DMS 273 treated with DMSO at 0.1 percent for 48 hours (cell line): ENCODE measurements at places on chromosomes 6 and 20.

- peak; percentile 22 for DNase-seq
Measured at GRCh38 chr6:159828074-159828473, 28.0 kb downstream of the PNLDC1 start.

DNA sequence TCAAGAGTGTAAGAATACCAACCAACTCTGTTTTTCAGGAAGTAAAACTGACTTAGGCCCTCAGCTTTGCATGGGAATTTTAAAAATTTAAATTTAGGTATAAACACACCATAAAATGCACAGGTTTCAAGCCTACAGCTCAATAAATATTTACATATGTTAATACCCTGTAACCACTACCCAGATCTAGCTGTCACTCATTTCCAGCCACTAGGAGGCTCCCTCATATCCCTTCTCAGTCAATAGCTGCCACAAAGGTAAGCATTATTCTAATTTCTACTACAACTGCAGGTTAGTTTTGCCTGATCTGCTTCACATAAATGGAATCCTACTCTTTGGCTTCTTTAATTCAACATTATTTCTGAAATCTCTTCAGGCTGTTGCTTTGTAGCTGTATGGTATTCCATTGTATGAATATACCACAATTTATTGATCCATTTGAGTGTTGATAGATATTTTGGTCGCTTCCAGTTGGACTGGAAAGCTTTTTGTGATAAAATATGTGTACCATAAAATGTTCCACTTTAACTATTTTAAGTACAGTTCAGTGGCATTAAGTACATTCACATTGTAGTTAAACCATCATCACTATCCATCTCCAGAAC lies 32.5 kb upstream of the MEI4 start:
- DNase-seq: no peak

DNA sequence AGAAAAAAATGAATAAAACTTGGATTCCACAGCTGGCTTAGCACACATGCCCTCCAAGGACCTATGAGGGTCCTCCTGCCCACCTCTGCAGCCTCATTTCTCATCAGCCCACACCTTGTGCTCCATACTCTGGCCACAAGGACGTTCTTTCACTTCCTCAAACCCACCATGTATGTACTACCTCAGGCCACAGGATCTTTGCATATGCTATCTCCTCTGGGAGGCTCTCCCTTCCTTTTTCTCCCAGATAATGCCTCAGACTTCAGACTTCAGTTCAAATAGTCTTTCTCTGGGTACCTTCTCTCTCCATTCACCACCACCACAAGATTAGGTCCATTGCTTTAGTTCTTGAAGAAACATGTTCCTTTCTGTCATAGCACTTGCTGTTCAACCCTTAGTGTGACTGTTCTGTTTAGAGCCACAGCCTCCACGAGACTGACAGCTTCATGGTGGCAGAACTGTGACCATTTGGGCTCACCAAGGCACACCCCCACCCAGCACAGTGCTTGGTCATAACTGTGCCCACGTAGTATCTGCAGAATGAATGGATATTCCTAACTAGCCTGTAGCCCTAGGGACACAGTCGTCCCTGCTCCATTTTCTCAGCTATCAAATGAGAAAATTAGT lies 146.7 kb upstream of the LRFN2 start:
- no peak for DNase-seq

DNA sequence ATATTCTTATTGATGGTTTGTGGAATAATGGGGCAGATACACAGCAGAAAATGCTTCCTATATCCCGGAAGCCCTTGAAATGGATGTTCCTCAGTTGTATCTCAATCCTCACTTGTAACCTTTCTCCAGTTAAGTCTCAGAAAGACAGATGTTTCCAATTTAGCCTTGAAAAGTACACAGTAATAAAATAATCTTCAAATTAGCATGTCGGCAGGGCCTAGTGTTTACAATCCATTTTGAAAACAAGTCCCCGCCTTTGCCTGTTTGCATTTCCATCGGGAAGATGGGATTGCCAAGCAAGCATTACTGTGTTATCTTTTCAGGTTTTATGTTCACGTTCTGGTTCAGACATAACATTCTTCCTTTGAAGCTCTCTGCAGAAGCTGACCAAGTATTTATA lies 41.5 kb downstream of the SNRNP48 start:
- no peak for DNase-seq

DNA sequence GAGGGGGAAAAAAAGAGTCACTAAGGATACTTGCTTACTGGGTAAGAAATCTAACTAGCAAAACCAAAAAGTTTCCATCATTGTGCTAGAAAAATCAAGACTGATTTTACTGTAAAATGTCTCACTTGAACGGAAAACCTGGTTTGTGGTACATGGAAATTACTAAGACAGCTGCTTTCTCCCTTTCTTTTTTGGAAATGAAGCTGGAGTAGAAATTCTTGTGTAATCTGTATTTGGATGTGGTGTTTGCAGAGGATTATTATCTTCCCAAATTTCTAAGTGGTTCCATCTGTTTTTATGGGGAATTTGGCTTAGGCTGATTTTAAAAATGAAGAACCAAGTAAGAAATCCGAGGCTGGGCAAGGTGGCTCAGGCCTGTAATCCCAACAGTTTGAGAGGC lies 20.4 kb downstream of the EPB41L2 start:
- no peak for DNase-seq

DNA sequence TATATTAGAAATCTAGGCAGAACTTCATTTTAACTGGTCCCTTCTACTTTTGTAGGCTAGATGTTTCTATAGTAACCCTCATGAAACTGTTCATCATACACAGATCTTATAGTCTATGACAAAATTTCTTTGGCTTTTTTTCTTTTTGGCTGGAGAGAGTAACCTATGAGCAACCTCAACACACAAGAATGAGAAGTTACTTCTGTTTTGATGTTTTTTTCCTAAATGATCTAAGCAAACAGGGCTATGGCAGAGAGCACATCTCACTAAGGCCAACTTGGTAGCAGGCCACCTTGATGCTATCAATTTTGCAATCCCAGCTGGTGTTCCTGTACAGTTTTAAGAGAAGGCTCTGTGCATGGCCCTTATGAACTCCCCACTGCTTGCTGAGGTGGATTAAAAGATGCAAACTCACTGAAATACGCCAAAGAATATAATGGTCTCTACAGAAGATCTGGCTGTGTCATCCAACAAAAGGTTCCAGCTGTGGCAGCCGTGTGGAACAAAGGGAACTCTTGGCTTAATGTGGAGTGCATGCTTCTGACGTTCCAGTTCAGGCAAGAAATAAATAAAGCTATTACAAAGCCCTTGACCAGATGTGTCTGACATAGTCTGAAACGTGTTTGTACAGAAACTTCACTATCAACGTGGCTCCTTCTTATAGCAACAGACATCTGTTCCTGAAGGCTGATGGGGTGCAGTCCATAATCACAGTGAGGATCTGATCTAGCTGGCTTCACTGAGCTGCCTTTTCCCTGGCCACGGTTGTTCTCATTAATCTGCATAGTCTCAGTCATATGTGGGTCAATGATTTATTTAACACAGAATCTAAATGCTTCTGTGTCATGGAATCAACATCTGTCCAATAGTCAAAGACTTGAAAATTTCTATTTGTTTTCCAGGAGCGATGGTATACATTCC lies 481.1 kb downstream of the BMP2 start:
- peak; percentile 74 for DNase-seq

GRCh38 chr6:113651120-113651519 lies 206.0 kb upstream of the MARCKS start:
- no peak for DNase-seq

GRCh38 chr6:11228935-11229654 lies 3.4 kb downstream of the NEDD9 start:
- no peak for DNase-seq

GRCh38 chr6:168417191-168417590 lies 23.8 kb upstream of the SMOC2 start:
- DNase-seq: no peak

- no peak for DNase-seq
Measured at GRCh38 chr6:48449002-48449401, 338.0 kb upstream of the PTCHD4 start.

GRCh38 chr6:132246632-132247270 lies 154.5 kb downstream of the MOXD1 start:
- no peak for DNase-seq

- DNase-seq: no peak
Measured at GRCh38 chr6:126127659-126128058, 141.3 kb downstream of the TRMT11 start.

DNA sequence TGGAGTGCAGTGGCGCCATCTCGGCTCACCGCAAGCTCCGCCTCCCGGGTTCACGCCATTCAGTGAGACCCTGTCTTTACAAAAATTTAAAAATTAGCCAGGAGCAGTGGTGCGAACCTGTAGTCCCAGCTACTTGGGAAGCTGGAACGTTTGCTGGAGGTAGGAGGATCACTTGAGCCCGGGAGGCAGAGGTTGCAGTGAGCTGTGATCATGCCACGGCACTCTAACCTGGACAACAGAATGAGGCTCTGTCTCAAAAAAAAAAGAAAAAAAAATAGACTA lies 5.7 kb upstream of the PARD6B start:
- DNase-seq: no peak

DNA sequence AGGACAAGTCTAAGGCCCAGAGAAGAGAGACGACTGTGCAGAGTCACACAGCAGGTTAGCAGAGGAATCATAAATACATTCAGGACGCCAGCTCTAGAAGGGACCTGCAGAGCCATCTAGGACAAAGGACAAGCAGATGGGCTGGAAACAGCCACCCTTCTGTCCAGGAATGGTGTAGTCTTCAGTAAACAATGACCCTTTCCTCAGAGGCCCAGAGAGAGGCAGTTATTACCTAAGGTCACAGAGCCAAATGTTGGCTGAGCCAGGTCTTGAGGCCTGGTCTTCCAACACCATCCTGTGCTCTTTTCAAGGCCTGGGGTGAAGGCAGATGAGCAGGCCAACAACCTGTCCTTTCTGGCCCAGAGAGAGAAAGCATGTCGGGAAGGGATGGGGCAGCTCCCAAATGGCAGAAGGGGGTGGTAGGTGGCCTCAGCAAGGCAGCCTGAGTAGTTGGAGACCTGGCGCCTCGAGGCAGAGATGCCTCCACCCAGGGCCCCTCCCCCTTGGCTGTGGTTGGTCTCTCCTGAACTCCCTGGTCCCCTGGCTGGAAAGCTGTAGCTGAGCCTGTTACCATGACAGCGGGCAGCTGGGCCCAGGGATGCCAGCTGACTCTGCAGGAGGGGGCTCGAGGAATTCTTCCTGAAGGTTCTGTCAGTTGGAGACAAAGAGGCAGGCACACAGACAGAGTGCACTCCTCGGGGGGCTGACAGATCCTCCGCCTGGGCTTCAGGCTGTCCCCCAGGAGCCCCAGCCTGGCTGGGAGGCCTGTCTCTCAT lies 24.8 kb downstream of the EPB41L1 start:
- no peak for DNase-seq

- no peak for DNase-seq
Measured at GRCh38 chr20:38505091-38505455, 32.4 kb downstream of the RALGAPB start.

- no peak for DNase-seq
Measured at GRCh38 chr6:13327691-13328075, 654 bp downstream of the TBC1D7 start.

- DNase-seq: no peak
Measured at GRCh38 chr20:17833036-17833674, 133.4 kb downstream of the BANF2 start.

- DNase-seq: no peak
Measured at GRCh38 chr6:87139236-87139635, 16.1 kb upstream of the ZNF292 start.

DNA sequence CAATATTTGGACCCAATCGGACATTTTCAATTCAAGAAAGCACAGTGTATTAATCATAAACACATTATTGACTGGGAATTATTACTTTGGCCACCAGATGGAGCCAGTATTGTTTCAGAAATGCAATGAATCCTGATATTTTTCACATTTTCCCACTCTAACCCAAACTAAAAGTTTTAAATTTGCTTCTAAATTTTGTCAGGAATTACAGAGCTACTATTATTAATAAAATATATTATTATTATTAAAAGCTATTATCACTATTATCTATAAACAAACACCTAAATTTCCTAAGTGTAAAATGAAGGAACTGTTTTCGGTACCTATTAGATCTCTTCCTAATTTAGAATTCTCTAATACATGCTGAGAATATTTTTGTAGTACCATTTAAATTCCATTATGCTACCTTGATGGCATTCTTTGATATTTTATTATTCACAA lies 245.3 kb downstream of the OGFRL1 start:
- no peak for DNase-seq

DNA sequence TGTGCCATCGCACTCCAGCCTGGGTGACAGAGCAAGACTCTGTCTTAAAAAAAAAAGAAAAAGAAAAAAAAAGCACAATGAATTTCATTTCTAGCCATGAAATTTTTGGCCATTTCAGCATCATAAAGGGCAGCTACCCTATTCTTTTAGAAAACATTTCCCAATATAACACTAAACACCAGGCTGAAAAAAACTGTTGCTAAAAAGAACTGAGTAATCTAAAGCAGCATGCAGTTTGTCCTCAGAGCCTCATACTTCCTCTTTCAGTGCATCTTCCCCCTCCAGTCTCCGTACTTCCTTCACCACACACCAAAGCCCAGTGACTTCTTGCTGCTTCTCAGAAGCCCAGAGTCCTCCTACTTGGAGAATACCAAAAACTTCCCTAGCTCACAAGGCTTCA lies 5.6 kb upstream of the IFNGR1 start:
- no peak for DNase-seq

- DNase-seq: no peak
Measured at GRCh38 chr6:128883906-128884305, 968 bp downstream of the LAMA2 start.

- DNase-seq: no peak
Measured at GRCh38 chr6:73792738-73793137, 96.7 kb downstream of the CD109 start.

- no peak for DNase-seq
Measured at GRCh38 chr6:24666097-24666640, 530 bp downstream of the TDP2 start.

DNA sequence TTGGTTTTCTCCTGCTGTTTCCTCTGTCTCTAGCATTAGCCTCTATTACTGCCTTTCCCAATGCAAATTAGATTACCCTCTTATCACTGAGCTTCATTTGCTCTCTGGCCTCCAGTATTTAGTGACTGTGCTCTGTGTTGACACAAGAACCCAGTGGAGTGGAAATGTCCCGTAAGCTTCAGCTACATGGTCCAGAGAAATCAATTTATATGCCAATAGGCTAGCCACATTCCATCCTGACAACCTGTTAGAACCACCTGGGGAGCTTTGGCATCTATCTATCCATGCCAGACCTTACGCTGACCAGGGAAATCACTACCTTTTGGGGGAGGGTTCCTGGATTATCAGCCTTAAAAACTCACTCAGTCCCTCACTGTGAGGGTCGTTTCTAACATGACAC lies 459.6 kb downstream of the UTRN start:
- no peak for DNase-seq

- DNase-seq: no peak
Measured at GRCh38 chr6:35391240-35391968, 49.0 kb downstream of the PPARD start.

GRCh38 chr6:168133168-168133561 lies 54.2 kb upstream of the FRMD1 start:
- DNase-seq: no peak

DNA sequence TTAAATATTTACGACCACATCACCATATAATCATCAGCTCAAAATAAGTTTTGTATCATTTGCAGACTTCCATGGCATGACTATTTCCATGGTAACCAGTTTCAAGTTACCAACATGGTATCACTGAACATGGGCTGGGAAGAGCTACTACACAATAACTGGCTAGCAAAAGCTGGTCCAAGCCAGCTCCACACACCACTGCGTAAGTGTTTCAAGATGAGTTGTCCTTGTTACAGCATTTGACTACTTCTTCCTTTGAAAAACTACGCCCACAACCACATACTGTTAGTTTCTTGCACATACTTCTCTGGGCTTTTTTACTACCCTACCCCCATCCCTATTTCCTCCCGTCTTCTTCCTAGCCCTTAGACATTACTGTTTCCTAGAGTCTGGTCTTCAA lies 8.5 kb downstream of the CD164 start:
- no peak for DNase-seq
